Stimulated activated CD8-positive, alpha-beta memory T cell treated with anti-CD3 and anti-CD28 coated beads, Interleukin-7, amount 100 ng/mL, for 1 hour (primary cell): ENCODE measurements at places on chromosomes 3 and 15.

DNA sequence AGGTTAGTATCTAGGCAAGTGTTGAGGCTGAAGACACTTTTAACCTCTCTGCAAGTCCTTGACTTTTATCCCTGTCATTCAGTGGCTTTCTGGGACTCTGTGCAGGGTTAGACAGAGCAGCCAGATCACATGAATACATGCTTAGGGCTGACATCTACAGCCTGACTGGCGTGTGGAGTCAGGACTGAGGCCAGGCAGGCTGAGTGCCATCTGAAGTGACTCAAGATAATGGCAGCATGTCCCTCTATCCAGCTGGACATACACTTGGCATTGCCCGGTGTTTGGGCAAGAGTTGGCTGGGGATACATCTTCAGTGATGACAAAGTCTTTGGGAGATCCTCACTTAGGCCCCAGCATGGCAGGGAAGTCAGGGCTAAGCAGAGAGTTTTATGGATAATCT lies 22.4 kb downstream of the DUOX2 start:
- no peak for DNase-seq

DNA sequence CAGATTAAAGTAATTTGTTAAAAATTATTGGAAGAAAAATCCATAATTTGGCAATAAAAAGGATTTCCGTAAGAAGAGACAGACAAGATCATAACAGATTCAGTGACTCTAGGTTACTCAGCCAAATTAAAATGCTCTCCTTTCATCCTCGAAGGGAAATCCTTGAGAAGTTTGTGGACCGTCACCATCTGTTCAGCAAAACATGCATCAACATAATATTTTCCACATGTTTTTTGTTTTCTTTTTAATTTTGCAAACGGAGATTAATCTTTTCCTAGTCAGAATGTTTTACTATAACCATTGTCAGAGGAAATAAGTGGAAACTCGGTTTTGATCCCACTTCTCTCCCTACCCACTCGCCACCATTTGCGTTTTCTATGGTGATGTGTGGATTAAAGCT lies 128.3 kb downstream of the TMCO5A start:
- no peak for DNase-seq

- no peak for DNase-seq
Measured at GRCh38 chr15:85616549-85617110, 178.1 kb downstream of the KLHL25 start.

- no peak for DNase-seq
Measured at GRCh38 chr3:56904552-56905215, 102.9 kb upstream of the ARHGEF3 start.

- no peak for DNase-seq
Measured at GRCh38 chr3:27723001-27723445, 900 bp upstream of the EOMES start.

DNA sequence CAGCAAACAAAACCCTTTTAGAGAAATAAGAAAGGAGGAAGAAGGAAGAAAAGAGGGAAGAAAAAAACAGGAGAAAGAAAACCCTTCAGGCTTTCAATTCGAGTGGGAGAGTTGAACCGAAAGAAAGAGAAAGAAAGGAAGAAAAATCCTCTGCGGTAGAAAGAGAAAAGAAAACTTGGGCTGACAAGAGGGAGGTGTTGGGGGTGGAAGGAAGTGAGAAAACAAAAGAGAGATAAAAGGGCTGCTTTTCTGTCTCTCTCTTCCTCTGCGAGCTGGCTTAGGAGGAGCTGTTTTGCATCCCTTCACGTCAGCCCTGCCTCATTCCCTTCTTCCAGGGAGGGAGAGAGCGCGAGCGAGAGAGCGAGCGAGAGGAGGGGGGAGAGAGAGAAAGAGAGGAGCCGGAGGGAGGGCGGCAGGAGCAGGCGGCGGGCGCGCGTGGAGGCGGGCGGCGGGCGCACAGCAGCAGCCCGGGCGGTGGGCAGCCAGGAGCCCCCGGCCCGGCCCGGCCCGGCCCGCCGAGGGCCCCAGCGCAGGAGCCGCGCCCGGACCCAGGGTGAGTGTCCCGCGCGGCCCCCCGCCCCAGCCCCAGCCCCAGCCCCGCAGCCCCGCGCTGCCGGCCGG lies at the start of gene ZNF710:
Gene ZNF710, plus strand, starts transcription at position 263 of the 621 bp plus-strand sequence. CDS start 65,814 bp downstream, outside the sequence.
- DNase-seq = no peak

DNA sequence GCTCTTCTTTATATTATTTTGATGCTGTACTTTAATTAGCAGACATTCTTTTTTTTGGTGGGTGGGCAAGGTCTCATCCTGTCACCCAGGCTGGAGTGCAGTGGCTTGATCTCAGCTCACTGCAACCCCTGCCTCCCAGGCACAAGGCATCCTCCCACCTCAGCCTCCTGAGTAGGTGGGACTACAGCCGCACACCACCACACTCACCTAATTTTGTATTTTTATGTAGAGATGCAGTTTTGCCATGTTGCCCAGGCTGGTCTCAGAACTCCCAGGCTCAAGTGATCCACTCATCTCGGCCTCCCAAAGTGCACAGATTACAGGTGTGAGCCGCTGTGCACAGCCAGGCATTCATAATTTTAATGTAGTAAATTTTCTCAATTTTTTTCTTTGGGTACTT lies 608.1 kb downstream of the ZNF385D start:
- DNase-seq = no peak

- DNase-seq = no peak
Measured at GRCh38 chr3:20095470-20095869, 55.2 kb downstream of the KAT2B start.

- no peak for DNase-seq
Measured at GRCh38 chr3:190556351-190556750, 42.5 kb downstream of the IL1RAP start.

DNA sequence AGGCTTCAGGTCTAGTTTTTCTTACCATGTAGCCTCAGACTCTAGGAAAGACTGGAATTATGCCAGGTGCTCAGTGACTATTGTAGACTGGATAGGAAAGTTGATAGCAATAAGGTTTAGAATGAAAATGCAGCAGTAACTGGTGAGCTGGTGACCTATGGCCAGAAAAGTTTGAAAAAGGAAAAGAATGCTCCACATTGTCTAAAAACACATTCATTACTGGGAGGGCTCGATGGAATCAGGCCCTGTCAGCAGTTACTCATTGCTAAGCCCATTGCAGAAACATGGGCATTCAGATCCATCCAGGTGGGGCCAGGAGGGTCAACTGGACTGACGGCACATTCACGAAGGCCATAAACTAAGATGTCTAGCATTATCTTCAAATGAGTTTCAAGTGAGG lies 8.7 kb upstream of the MBNL1 start:
- no peak for DNase-seq

DNA sequence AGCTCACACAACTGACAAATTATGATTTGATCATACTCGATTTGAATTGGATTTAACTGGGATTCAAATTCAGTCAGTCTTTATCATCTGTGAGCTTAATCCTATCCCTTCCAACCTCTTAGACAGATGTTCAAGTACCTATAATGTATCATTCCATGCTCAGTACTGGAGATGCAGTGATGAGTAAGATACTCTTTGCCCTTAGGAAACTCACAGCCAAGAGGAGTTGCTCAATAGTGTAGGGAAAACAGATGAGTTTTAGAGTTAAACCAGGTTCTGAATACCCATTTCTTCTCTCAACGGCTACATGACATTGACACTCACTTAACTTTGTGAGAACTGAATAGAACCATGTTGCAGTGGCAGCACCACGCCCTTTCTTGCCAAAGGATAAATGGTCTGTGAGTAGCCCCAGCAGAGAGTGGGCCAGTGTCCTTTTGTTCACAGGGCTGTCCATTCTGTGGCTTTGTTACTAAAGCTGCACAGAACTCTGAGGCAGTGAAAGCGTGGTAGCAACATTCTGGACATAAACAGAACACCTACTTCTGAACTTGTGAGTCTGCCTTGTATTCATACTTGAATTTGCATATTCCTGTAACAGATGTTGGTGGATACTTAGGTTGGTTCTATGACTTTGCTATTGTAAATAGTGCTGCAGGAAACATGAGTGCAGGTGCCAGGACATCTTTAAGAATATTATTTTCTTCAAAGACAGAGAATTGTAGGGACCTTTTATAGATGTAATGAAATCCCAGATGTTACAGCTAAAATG lies 91.6 kb downstream of the RASA2 start:
- DNase-seq = no peak

DNA sequence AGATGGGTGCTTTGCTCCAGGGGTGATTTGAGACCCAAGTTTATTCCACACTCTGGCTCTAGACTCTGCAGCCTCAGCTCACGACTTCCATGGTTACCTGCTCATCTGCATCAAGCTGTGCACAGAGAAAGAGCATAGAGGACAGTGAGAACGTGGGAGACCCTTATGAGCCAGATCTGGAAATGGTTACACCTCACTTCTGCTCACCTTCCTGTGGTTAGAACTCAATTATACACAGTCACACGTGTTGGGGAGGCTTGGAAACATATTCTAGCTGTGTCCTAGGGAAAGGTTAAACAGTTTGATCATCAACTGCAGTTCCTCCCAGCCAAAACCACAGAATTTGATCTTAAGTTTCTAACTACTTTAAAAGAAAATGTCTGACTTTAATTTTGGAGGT lies 1.8 kb downstream of the FETUB start:
- DNase-seq = no peak

GRCh38 chr3:118802325-118803095 lies 232.1 kb downstream of the IGSF11 start:
- no peak for DNase-seq

DNA sequence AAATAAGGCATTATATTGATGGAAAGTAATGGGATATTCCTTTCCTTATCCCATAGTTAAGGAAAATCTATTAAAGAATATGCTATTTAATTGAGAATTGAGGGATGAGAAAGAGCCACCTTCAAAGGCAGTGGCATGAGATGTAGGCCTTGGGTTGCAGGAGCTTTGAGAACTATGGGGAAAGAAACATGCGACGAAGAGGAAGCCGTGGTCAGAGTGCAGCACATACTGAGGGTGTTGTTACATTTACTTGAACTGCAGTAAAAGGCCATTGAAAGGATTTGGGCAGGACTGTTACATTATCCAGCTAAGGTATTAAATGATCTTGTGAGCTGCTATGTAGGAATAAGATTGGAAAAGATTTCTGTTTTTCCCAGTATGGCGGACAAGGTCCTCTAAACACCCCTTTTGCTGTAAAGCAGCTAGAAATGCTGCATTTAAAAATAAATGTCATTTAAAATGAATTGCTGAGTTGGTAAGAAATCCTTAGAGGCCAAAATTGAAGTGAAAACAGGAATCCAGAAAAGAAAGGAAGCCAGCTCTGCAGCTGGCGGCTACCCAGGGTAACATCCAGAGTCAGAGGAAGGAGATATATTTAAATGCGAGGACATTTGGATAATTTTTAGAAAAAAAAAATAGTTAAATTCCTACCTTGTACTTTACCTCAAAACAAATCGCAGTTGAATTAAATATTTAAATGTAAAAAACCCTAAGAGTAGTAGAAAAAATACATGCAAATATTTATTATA lies 61.7 kb downstream of the IL1RAP start:
- no peak for DNase-seq

DNA sequence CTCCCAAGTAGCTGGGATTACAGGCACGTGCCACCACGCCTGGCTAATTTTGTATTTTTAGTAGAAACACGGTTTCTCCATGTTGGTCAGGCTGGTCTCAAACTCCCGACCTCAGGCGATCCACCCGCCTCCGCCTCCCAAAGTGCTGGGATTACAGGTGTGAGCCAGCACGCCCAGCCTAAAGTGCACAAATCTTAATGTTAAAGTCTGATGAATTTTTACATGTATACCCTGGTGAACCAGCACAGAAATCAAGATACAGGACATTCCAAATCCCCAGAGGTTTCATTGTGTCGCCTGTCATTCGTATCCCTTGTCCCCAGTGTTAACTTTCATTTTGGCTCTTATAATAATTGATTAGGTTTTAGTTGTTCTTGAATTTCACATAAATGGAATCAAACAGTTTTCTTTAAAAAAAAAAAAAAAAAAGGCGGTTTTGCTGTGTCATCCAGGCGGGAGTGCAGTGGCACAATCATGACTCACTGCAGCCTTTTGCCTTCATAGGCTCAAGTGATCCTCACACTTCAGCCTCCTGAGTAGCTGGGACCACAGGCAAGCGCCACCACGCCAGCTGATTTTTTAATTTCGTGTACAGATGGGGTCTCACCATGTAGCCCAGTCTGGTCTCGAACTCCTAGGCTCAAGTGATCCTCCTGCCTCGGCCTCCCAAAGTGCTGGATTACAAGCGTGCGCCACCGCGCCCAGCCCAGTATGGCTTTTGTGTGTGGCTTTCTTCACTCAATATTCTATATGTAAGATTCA lies 1.5 kb upstream of the TM4SF19 start:
- DNase-seq = no peak

DNA sequence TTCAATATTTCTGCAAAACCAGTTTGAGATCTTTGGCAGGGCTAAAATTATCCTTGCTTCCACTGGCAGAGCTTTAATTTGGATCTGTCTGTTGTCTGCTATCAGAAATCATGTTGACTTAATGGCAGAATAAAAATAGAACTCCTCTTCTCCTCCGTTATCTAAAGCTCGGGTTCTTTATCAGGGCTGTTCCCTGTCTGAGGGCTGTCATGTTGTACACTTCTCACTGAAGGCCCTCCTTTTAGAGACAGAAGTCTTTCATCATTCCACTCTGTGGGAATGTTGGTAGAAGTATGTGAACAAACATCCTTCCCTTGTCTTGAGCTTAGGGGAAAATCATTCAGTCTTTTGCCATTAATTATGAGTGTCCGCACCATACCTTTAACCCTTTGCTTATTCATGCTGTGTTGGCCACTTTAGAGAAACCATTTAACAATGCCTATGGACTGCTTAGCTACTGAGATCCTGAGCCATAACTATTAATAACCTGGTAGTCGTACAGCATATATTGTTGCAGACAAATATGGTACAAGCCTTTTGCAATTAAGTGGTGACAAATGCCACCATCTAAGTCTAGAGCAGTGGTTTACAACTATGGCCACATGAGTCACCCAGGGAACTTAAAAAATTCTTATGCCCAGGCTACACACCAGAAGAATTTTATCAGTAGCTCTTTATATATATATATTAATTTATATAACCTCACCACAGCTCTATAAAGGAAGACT lies 226.0 kb upstream of the TPM1 start:
- DNase-seq = no peak

GRCh38 chr3:5423076-5423475 lies 235.6 kb downstream of the EDEM1 start:
- no peak for DNase-seq

DNA sequence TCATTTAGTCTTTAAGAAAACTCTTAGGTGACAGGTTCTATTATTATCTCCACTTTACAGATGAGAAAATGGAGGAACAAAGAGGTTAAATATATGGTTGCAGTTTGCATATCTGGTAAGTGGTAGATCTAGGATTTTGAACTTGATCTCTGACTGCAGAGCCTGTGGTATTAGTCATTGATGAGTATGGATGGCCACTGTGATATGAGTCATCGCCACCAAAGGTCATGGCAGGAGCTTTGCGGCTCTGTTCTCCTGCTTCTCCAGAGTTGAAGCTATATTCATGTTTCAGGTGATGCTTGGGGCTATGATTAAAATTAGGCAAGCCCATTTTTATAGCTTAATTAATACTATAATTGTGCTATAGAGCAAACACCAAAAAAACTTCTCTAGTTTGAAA lies 306.2 kb upstream of the DPPA4 start:
- no peak for DNase-seq

- no peak for DNase-seq
Measured at GRCh38 chr15:47337106-47337505, 380.2 kb upstream of the SEMA6D start.

- DNase-seq = no peak
Measured at GRCh38 chr3:13846238-13846637, 33.6 kb downstream of the WNT7A start.

GRCh38 chr3:25945836-25946235 lies 155.9 kb downstream of the OXSM start:
- no peak for DNase-seq
